ENCODE measurements at places on chromosomes 5 and 9.
A peak's percentile ranks its signal among the peaks of the same experiment; 100 is the strongest.

GRCh38 chr5:134552301-134552700 is 26.8 kb downstream of the JADE2 start:
- DNase-seq, result no peak

DNA sequence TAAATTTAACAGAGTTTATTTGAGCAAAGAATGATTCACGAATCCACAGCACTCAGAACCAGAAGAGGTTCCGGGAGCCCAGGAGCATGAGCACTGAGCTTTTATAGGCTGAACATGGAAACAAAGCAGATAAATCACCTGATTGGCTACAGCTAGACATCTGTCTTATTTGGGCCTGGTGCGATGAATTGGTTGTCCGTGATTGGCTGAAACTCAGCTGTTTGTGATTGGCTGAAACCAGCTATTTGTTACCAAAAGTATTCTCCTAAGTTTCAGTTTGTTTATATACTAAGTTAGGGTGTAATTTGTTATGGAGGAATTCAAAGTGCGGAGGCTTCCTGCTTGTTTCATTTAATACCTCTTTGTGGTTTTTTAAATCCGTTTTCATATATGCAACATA is 15.8 kb upstream of the LCP2 start:
- no peak for DNase-seq

DNA sequence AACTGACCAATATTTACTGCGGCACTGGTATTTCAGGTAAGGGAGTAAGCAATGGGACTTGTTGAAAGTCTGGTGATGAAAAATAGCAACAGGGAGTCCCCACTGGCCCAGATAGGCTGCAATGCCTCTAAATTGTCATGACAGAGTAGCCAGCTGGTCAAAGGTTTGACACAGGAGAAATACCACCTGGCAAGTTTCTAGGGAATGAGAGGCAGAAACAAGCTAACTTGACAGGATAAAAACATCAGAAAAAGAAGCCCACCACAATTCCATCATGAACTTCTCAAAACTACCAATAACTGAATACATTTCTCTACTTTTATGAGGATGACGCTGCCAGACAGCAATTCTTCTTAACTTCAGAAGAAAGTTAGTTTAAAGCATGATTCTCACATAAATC is 99.8 kb downstream of the STRBP start:
- no peak for DNase-seq

GRCh38 chr9:93574091-93574899 is 2.1 kb upstream of the PHF2 start:
- no peak for DNase-seq

- no peak for DNase-seq
Observed at GRCh38 chr9:121455527-121456239, 44.0 kb downstream of the GGTA1 start.

DNA sequence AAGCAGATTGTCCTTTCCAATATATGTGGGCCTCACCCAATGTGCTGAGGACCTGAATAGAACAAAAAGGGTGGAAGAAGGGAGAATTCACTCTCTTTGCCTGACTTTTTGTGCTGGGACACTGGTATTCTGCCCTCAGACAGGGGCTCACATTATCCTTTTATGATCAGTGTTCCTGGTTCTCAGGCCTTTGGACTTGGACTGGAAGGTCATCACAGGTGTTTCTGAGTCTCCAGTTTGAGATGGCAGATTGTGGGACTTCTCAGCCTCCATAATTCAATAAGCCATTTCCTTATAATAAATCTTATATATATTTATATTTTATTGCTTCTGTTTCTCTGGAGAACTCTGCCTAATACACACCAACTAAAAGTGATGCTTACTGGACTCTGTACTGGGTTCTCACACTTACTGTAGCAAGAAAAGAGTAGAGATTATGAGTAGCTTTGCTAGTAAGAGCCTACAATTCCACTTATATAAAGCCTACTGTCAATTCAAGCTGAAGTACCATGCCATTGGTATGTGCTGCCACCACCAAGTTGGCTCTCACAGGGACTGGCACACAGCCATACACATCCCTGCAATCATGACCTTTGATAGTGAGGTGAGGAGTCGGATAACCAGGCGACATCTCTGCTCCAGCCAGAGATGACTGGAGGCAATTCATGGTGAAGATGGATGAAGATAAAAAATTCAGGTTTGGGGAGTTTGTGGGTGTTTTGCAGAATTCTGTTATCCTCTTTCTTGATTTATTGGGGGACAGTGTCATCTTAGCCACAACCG is 130.7 kb upstream of the NR3C1 start:
- no peak for DNase-seq

GRCh38 chr9:117704024-117704575 is at the start of gene TLR4:
TLR4 (plus strand) TSS chr9:117704403; CDS start chr9:117704473, 70 bp downstream.
- DNase-seq, result no peak

- no peak for DNase-seq
Observed at GRCh38 chr5:98700730-98701129, 72.7 kb upstream of the RGMB start.

DNA sequence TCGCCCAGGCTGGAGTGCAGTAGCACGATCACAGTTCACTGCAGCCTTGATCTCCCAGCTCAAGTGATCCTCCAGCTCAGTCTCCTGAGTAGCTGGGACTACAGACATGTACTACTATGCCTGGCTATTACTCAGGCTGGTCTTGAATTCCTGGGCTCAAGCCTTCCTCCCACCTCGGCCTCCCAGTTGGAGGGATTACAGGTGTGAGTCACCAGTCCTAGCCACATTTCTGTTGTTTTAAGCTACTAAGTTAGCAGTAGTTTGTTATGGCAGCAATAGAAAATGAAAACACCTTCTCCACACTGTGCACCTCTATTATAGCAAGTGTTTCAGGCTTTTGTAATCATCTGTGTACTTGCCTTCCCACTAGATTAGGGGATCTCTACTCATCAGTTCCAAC is 588.9 kb upstream of the TLE4 start:
- DNase-seq, result no peak

- DNase-seq, result peak; percentile 0
Observed at GRCh38 chr5:92309336-92309991, 926.3 kb upstream of the ARRDC3 start.

GRCh38 chr9:3281399-3281798 is 244.4 kb downstream of the RFX3 start:
- no peak for DNase-seq

DNA sequence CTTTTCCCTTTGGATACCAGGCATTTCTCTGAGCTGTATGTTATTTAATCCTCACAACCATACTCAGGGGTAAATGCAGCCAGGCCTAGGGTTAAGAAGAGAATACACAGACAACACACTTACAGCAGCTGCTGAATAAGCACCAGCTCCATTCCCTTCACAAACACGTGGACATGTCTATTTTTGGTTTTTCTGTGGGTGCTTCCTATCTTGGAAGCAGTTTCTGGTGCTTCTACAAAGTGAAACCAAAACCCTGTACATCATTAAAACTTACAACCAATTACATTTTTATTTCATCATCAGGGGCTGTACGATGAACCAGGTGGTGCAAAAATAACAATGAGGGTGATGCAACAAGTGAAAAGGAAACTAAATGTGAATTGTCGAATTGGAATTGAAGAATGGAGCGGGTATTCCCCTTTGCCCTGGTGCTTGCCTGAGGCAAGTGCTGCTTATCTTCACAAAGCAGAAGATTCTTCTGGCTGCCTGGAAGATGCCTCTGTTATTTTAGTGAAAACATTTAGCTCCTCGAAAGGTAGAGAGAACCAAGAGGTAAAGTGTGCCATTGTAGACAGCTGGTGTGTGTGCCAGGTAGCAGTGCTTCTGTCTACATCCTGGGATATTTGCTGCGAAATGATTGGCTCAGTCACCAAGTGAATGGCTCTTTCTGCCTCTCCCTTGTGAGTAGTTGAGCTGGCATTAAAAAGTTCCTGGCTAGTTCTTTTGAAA is 18.6 kb upstream of the IFNB1 start:
- DNase-seq, result no peak

DNA sequence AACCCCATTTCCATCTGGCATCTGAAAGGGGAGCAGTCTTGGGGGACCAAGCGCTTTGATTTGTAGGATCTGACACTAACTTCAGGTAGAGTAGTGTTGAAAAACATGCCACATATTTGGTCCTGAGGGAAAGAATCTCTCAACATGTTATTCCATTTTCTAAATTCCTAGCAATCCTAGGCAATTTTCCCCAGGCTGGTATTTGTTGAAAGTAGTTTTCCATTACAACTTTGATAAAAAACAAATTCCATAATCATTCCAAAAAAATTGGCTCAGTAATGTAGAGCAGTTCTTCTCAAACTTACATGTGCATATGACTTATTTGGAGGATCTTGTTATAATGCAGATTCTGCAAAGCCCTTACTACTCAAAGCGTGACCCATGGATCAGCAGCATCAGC is 477.9 kb downstream of the ACTL7B start:
- no peak for DNase-seq

DNA sequence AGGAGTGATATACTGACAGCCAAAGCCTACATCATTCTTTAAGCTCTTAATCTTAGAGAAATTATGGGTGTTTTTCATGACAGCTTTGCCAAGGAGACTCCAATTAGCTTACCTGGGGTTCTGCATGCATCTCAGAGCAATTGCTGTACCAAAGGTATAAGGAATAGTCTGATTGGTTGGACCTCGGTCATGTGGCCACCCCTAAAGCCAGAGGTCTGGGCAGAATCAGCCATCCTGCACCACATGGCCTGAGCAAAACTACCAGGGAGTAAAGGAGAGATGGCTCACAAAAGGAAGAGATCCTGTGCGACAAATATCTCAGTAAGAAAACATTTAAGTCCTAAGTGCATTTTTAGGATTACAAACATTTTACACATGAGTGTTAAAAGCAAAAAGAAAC is 25.6 kb downstream of the SH3RF2 start:
- DNase-seq, result no peak

GRCh38 chr5:176614805-176615478 is 5.0 kb upstream of the GPRIN1 start:
- no peak for DNase-seq

GRCh38 chr5:14773588-14773987 is 98.0 kb downstream of the ANKH start:
- no peak for DNase-seq

DNA sequence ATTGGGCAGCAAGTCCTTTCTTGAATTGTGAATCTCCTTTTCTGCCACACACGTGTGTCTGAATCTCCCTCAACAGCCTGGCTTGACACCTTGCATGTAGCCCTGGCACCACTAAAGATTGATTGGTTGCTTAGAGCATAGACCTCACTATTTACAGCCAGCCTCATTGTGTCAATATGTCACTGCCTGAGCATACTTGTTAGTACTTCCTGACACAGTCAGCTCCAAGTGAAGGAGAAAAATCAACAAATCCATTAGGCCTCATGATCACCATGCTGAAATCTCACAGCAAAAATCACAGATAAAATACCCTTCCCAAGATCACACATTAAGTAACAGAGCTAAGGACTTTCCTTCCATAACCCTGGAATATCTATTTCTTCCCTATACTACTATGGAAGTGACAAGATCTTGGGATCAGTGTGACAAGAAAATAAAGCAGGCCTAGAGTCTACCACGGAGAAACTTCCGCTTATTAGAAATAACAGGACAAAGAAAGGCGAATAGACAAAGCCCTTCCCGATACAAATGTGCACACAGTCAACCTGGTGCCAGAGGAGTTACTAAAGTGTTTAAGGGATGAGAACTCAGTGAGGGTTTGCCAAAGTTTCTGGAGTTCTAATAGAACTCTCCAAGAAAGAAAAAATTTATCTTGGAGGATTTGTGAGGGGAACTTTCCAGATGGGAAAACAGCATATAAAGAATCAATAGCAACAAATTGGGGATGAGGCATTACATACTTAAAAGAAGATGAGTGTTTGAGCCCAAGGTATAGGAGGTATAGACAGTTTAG is 5.6 kb upstream of the ARL15 start:
- DNase-seq, result no peak

DNA sequence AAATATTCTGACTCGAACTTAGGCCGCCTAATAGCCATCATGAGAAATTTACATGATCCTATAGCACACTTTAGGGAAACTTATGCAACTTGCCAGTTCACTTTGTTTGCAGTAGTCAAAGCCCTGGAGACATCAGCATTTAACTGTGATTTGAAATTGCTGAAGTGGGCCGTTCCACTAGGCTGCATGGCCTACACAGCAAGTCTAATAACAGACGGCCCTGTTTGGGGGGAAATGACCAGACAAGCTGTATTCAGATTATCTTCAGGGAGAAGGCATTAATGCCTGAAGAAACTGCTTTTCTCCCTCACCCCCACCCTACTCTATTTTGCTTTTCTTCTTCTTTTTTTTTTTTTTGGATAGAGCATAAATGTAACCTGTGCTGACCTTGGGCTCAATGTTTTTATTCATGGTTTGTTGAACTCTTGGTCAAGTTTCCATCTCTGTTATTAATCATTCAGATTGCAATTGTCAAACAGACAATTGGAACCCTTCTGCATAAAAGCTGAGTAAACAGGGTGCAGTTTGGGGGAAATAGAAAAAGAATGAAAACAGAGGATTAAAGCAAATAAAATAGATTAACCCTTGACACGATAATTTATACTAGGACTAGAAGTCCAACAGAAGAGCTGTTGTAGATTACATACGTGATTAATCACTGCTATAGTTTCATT is 1928.2 kb upstream of the WWC1 start:
- no peak for DNase-seq

- DNase-seq, result no peak
Observed at GRCh38 chr5:88746438-88746882, 136.5 kb downstream of the MEF2C start.

DNA sequence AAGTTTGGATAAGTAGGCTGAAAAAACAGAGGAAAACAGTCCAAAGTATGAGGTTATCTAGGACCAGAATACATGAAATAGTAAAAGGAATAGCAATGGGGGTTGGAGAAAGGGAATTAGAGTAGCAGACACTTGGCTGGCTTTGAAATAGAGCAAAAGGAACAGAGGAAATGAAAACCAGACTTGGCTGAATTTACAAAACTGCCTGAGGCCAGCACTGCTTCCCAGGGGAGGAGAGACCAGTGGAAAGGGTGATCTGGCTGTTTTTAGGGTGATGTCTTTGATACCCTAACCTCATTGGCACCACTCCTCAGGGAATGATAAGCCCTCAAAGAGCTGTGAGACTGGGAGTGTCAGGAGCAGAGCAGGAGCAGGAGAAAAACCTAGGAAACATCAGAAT is 413.4 kb upstream of the SLC30A5 start:
- DNase-seq, result no peak

GRCh38 chr9:38180656-38181055 is 111.6 kb upstream of the SHB start:
- DNase-seq, result no peak

All from NCI-H1930 (cell line).